ENCODE measurements at places on chromosomes 4 and X.

- no peak for DNase-seq
Observed at GRCh38 chr4:149987330-149988086, 90.7 kb upstream of the DCLK2 start.

- peak; percentile 23 for DNase-seq
Observed at GRCh38 chrX:29461039-29461438, 754.3 kb upstream of the MAGEB2 start.

- no peak for DNase-seq
Observed at GRCh38 chrX:85930099-85930498, 117.3 kb downstream of the CHM start.

- DNase-seq: no peak
Observed at GRCh38 chrX:44927398-44927797, 54.4 kb downstream of the KDM6A start.

DNA sequence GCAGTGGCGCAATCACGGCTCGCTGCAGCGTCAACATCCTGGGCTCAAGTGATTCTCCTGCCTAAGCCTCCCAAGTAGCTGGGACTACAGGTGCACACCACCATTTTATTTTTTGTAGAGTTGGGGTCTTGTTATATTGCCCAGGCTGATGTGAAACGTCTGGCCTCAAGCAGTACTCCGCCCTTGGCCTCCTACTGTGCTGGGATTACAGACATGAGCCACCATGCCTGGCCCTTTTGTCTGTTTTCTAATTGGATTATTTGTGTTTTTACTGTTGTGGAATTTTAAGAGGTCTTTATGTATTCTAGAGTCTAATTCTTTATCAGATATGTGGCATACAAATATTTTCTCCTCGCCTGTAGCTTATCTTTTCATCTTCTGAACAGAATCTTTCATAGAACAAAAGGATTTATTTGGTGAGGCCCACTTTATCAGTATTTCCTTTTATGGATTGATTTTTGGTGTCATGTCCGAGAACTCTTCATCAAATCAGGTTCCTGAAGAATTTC is 18.9 kb downstream of the PLS3 start:
- DNase-seq: no peak

GRCh38 chr4:187380181-187380581 is 615.4 kb upstream of the ZFP42 start:
- DNase-seq: no peak

GRCh38 chr4:125338814-125339213 is 24.1 kb downstream of the FAT4 start:
- no peak for DNase-seq

DNA sequence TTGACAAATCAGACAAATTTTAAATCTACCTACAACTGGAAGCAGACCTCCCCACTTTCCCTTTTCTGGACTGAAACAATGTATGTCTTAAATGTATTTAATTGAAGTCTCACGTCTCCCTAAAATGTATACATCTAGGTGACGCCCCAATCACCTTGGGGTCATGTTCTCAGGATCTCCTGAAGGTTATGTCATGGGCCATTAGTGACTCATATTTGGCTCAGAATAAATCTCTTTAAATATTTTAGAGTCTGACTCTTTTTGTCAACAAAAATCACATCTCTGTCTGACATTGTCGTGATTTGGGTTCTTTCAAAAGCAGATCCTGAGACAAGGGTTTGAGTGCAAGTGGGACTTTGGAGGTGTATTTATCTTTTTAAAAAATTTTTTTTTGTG is 26.2 kb upstream of the BOD1L1 start:
- DNase-seq: no peak

- DNase-seq: no peak
Observed at GRCh38 chrX:38641197-38641596, 79.9 kb downstream of the TSPAN7 start.

GRCh38 chr4:186875476-186875875 is 151.8 kb upstream of the FAT1 start:
- no peak for DNase-seq

DNA sequence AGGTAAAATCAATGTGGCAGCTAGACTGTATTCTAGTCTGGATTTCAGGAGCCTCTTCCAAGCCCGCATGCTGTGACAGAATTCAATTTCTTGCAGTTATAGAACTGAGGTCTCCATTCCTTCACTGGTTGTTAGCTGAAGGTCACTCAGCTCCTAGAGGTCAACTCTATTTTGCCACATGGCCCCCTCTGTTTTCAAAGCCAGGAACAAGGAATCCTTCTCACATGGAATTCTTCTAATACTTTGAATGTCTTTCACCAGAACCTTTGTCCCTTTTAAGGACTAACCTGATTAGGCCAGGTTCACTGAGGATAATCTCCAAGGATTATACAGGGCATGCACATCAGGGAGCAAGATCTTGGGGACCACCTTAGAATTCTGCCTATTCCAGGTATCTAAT is 23.4 kb upstream of the MMRN1 start:
- no peak for DNase-seq

GRCh38 chr4:94348666-94349065 is 6.0 kb upstream of the HPGDS start:
- no peak for DNase-seq

- DNase-seq: no peak
Observed at GRCh38 chr4:180993244-180993836, 1249.9 kb upstream of the TENM3 start.

DNA sequence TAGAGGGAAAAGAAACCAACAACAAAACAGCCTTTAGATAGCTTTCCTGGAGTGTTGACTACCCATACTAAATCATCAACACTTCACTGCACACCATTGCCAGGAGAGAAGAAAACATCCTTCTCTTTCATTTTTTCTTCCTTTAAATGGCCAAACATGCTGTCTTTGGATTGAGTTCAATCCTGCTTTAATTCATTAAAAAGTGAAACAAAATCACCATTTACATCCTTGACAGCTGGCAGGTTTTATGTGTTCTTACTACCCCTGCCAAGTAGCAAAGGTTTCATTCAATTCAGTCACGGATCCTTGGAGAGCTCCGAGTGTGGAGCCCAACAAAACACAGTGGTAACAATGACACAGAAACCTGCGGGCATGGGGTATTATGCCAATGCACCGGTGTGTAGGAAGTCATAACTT is 568.3 kb downstream of the ANKRD50 start:
- DNase-seq: peak; percentile 83

DNA sequence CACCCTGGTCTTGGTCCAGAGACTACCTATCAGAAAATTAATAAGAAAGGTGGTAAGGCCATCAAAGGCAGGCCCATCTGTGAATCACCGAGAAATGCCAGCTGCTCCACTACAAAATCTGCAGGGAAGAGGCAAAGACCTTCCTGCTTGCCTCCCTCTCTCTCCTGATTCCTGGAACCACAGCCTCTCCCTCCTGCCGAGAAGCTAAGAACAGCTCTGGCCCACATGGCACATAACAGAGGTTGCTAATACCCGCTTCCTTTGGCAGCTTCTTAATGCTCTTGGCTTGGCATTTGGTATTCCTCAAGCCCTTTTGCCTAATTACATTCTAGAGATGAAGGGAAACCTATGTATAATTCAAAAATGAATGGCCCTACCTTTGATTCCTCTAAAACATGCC is 32.9 kb downstream of the RAI2 start:
- DNase-seq: no peak

GRCh38 chrX:129808158-129808828 is 28.5 kb downstream of the SASH3 start:
- no peak for DNase-seq

- no peak for DNase-seq
Observed at GRCh38 chrX:65508851-65509250, 25.7 kb downstream of the LAS1L start.

GRCh38 chrX:37871626-37872302 is 24.4 kb upstream of the DYNLT3 start:
- DNase-seq: peak; percentile 85

DNA sequence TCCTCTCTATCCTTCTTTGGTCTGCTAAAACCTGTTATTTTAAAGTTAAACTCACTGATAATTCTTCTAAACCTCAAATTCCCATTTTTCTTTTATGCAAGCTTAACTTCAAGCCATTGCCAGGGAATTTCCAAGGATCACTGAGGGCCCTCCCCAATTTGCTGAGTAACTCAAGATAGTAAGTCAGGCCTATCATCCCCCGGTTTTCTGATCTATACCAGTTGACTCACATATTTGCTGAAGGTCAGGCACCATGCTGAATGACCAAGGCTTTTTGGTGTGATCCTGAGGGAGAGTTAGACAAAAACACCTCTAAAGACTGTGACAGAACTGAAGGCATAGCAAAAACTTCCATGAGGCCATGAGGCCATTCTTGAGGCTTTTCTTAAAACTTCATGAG is 1301.9 kb downstream of the PCDH7 start:
- no peak for DNase-seq

DNA sequence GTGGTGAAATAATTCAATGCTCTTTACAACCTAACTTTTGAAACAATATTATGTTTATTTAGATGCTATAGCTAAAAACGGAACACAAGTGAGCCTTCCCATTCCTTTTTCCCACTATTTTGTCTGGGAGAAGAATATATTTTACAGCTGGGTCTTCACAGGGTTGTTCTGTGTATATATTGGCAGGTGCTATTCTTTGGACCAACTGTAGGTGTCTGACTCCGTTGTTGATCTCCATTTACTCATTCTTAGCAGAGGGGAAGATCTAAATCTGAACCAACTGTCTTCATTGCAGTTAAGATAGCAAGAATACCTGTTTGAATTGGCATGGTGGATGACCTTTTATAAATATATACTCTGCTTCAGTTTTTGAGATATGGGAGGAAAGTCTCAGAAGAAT is 257.4 kb downstream of the CFAP299 start:
- DNase-seq: no peak

- DNase-seq: no peak
Observed at GRCh38 chr4:2226261-2226660, 15.7 kb downstream of the HAUS3 start.

DNA sequence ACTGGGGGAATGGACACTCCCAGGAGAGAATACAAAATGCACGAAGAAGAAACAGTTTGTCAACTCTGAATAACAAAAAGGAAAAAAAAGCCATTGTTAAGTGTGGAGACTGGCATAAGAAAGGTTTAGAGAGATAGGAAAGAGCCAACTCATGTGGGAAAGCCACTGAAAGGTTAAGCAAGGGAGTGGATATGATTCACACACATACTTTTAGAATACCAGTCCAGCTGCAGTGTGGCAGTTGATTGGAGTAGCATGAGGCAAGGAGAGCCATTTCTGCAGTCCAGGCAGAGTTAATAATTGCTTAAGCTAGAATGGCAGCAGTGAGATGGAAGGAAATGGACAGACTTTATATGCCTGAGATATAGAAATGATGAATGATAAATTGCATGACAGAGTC is 36.9 kb upstream of the ADAD1 start:
- no peak for DNase-seq

- no peak for DNase-seq
Observed at GRCh38 chr4:155773196-155773800, 14.5 kb downstream of the GUCY1B1 start.

DNA sequence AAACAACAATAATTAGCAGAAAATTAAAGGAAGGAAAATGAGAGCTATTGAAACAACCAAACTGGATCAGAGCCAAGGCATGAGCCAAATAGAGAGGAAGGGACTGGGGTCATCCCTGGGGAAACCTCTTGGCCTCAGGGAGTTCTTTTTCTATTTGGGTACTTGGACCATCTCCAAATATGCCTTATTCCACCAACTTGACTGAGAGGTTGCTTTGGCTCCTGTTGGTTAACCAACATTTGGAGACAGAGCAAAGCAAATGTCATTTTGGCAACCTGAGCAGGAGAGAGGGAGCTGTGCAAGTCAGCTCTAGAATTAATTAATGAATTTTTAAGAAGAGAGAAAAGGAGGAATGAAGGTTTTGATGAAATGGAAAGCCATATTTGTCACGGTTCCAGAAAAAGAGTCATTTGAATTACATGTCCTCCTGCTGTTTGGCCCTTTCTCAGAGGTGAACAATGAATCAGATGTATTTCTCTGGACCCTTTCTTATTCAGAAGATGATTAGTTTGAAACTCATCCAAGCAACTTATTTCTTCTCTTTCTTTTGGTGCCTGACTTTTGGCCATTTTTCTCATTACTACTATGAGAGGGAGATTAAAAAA is 119.1 kb downstream of the CNKSR2 start:
- peak; percentile 83 for DNase-seq

DNA sequence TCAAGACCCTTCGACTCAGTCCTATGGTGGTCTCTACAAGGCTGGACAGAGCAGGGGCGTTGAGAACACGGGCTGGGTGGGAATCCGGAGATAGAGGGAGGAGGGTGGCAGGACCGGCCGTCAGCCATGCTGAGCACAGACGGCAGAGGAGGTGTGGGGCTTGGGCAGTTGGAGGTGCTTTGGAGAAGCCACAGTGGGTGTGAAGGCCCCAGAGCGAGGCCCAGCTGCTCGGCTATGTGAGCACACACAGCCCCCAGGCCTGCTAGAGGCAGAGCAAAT is 4.2 kb downstream of the PDE6B start:
- no peak for DNase-seq

DNA sequence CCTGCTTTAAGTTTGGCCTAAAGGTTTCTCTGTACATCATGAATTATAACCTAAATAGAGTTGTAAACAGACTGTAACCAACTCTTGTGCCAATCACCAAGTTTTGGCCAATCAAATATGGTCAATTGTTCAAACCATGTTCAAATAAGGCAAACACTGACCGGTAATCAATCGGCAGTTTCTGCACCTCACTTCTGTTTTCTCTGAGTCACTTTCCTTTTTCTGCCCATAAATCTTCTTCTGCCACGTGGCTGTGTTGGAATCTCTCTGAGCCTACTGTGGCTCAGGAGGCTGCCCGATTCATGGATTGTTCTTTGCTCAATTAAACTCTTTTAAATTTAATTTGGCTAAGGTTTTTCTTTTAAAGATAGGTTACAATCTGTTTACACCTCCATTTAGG is 16.5 kb upstream of the ENPP6 start:
- DNase-seq: no peak

GRCh38 chr4:151049430-151049884 is 34.4 kb upstream of the LRBA start:
- no peak for DNase-seq

- peak; percentile 31 for DNase-seq
Observed at GRCh38 chr4:66023061-66023460, 352.8 kb upstream of the EPHA5 start.

GRCh38 chrX:71060127-71060526 is 8.0 kb downstream of the SNX12 start:
- DNase-seq: no peak

GRCh38 chr4:8269535-8270417 is at the start of gene HTRA3:
HTRA3 (plus strand) TSS chr4:8269754; CDS start chr4:8269969, 215 bp downstream.
- DNase-seq: no peak

DNA sequence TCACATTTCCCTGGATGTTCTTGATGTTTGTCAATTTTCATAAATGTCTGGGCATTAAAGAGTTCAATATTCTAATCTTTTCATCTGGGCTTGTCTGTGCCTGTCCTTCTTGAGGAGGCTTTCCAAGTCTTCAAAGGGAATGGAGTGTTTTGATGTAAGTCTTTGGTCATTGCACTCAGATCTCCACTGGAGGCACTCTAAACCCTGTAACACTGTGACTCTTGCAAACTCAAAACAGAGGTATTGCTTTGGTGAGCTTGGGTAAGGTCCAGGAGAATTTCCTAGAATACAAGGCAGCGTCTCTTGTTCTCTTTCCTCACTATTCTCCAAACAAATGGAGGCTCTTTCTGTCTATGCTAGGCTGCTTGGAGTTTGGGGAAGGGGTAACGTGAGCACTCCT is 1118.1 kb upstream of the PABPC4L start:
- no peak for DNase-seq

GRCh38 chr4:17619416-17620105 is 5.1 kb downstream of the MED28 start:
- no peak for DNase-seq
